ENCODE measurements at places on chromosomes 6 and 20.

- DNase-seq = no peak
Observed at GRCh38 chr6:112780498-112781096, 433.5 kb downstream of the RFPL4B start.

DNA sequence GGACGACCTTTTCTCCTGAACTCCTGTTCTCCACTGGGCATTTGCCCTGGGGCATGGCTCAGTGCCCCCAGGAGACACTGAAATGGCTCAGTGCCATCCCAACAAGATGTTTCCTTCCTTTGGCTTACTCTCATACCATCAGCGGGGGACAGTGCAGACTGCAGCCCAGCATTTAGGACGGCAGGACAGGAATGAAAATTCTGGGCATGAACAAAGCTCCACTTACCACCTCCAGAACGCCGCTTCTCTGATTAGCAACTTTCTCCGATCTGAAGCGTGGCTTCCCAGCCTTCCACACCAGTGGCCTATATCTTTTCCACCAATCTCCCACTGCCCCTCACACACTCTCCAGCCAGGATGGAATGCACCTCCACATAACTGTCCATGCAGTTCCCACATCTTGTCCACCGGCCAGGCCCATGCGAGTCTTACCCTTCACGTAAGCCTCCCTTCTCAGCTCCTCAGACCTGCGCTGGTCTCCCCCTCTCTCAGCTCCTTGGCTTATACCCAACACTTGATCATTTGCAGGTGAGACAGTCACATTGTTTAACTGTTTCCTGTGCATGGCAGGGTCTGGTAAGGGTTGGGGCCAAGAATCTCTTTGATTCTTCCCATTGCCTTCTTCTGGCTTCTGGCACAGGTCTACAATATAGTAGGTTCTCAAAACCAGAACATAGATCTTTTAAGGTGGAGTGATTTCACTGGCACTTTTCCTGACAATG, 114.5 kb downstream of the FYN start:
- DNase-seq = peak; percentile 17

DNA sequence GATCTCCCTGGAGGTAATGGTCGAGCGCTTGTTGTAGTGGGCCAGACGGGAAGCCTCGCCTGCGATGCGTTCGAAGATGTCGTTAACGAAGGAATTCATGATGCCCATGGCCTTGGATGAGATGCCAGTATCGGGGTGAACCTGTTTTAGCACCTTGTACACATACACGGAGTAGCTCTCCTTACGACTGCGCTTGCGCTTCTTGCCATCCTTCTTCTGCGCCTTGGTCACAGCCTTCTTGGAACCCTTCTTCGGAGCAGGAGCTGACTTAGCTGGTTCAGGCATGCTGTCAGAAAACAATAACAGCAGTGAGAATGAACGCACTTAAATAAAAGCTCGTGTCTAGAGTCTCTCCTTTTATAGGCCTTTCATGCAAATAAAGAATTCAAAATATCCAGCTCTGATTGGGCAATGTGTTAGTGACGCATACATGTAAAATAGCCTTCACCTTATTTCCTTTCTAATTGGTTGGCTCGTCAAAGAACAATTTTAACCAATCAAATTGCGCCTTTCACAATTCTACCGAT, 129.2 kb downstream of the HFE start:
- DNase-seq = peak; percentile 46

DNA sequence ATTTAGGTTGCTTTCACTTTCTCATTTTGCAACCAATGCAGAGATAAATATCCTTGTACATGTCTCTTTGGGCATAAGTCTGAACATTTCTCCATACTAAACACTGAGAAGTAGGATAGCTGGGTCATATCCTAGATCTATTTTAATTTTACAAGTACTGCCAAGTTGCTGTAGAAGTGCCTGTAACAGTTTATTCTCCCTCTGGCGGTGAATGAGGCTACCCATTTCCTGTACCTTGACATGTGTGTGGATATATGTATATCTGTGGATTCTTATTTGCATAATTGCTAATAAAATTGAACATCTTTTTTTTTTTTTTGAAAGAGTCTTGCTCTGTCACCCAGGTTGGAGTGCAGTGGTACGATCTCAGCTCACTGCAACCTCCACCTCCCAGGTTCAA, 48.0 kb upstream of the PNRC1 start:
- no peak for DNase-seq

DNA sequence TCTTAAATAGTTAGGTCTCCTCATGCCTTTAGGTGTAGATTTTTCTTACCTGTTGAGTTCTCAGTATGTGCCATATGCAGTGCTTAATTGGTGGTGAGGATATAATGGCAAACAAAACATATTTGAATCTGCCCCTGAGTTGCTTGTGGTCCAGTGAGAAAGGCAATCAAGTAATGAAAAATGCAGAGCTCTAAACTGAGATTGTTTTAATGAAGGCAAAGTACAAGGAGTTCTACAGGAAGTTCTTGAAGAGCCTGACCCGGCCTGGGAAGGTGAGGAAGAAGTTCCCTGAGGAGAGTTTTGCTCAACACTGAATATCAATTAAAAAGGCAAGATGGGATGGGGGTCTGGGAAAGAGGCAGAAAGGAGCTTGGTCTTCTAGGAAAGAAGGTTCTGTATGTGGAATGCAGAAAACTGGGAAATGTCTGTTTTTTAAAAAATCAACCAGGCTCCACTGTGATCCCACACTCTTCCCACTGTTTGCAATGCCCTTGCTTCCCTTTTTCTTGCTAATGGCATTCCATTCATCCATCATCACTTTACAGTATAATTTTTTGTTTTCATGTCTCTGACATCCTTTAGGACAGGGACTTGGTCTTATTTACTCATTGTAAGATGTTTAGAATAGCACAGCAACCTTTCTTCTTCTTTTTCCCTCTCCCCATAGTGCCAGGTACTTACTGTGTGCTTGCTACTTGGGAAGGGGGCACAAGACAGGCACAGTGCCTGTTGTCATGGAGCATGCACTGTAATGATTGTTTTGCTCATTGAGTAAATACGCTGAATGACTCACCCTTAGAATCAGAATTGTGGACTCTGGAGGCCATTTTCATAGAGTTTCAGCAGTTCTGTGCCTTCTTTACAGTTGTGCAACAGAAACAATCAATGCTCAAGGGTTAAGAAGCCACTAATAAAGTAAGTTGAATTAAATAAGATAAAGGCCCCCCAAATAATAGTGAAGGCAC, 64.3 kb downstream of the ANKS1A start:
- DNase-seq = no peak

DNA sequence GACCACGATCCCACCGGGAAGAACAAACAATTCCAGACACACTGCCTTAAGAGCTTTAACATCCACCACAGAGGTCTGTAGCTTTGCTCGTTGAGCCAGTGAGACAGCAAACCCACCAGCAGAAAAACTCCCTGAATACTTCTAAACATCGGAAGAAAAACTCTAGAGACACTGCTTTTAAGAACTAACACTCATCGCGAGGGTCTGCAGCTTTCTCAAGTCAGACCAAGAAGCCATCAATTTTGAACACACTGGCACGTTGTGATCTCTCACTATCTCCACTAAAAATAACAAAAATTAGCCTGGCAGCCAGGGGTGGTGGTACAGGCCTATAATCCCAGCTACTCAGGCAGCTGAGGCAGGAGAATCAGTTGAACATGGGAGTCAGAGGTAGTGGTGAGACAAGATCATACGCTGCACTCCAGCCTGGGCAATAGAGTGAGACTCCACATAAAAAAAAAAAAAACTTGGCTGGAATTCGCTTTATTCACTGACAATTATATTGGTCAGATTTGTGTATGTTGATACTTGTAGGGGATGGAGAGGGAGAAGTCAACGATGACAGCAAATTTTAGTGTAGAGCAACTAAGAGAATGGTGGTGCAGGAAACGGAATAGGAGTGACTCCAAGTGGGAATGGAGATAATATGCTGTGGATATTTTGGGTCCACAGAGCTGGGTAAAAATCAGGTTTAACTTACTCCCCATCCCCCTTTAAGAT, 860 bp upstream of the TMEM14C start:
- DNase-seq = no peak
